ENCODE measurements at places on chromosomes 4 and X. TPM values are rescaled to one million over a fixed set of nuclear protein-coding genes. Genes with fewer than 3 reads are reported as not detected.

GRCh38 chr4:92455951-92456350, 152.2 kb downstream of the GRID2 start:
- H3K27me3 ChIP-seq = no peaks in the 10 kb centered on the region
- no peak for DNase-seq
- H3K27ac ChIP-seq = no peak overlapping the region
- H3K4me1 ChIP-seq = no peaks in the 10 kb centered on the region
- H3K36me3 ChIP-seq = peaks cover 13% of the 10 kb centered on the region

GRCh38 chr4:2831611-2832308, 11.9 kb upstream of the ADD1 start:
- DNase-seq = no peak
- H3K36me3 ChIP-seq = peaks cover 38% of the 10 kb centered on the region
- no peaks in the 10 kb centered on the region for H3K27me3 ChIP-seq
- H3K27ac ChIP-seq = no peak overlapping the region
- H3K4me3 ChIP-seq = no peak overlapping the region

DNA sequence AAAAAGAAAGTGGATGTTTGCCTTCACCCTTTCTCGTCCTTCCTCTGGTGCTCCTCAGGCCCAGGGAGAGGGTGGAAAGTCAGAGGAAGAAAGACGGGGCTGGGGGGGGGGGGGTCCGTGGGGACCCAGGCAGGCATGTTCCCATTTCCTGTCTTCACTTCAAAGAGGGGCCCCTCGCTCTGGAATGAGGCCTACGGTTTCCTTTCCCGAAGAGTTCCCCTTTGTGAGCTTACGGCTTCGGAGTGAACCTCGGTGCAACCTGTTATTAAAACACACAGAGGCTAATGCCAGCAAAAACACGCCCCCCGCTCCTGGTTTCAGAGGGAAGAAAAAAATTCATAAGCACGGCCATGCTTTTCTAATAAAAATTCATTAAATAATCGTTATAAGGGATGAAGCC, 40.1 kb downstream of the SHOX start:
- no peak for DNase-seq
- H3K27ac ChIP-seq = no peak overlapping the region
- H3K4me3 ChIP-seq = no peak overlapping the region
- H3K4me1 ChIP-seq = peaks cover 7% of the 10 kb centered on the region
- H3K36me3 ChIP-seq = no peaks in the 10 kb centered on the region

DNA sequence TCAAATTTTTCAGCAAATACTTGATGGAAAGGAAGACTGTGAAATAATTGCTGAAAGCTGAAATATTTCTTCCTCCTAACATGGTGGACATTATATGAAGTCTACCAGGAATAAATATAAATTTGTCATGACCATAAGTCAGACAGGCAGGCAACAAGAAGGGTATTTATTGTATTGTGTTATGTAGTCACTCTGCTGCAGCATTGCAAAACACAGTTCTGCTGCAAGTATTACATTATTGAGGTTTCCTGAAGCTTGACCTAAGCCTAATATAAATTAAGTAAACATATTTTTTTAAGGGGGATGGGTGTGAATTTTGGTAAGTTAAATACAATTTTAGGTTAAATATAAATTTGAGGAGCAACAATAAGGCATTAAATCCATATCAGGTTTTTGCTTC, 60.2 kb upstream of the MAOA start:
- H3K36me3 ChIP-seq = no peaks in the 10 kb centered on the region
- no peak overlapping the region for H3K4me3 ChIP-seq
- DNase-seq = no peak
- H3K27ac ChIP-seq = no peak overlapping the region

GRCh38 chrX:9612146-9612505, 147.3 kb downstream of the TBL1X start:
- H3K36me3 ChIP-seq = no peaks in the 10 kb centered on the region
- no peak for DNase-seq

GRCh38 chrX:10747975-10748374, 127.6 kb upstream of the MID1 start:
- no peaks in the 10 kb centered on the region for H3K36me3 ChIP-seq
- no peak overlapping the region for H3K4me3 ChIP-seq
- no peak for DNase-seq
- H3K27ac ChIP-seq = no peak overlapping the region
- peaks cover 5% of the 10 kb centered on the region for H3K4me1 ChIP-seq

ABCB7 gene
- total RNA-seq = 43.3 TPM

FGB gene
- not detected for total RNA-seq

XG gene
- 0.78 TPM for total RNA-seq

TRO gene
- 49.5 TPM for total RNA-seq

NUP62CL gene
- 2.6 TPM for total RNA-seq

PTCHD1 gene
- total RNA-seq = 3.3 TPM

FAM9C gene
- not detected for total RNA-seq
